ENCODE measurements at places on chromosomes 2 and 18.
A peak's percentile ranks its signal among the peaks of the same experiment; 100 is the strongest.

- DNase-seq = no peak
These were observed 836.9 kb downstream of the MBD2 start for GRCh38 chr18:53387581-53387980.

- peak; percentile 9 for DNase-seq
These were observed 241.3 kb downstream of the PAX3 start for GRCh38 chr2:222057347-222058073.

DNA sequence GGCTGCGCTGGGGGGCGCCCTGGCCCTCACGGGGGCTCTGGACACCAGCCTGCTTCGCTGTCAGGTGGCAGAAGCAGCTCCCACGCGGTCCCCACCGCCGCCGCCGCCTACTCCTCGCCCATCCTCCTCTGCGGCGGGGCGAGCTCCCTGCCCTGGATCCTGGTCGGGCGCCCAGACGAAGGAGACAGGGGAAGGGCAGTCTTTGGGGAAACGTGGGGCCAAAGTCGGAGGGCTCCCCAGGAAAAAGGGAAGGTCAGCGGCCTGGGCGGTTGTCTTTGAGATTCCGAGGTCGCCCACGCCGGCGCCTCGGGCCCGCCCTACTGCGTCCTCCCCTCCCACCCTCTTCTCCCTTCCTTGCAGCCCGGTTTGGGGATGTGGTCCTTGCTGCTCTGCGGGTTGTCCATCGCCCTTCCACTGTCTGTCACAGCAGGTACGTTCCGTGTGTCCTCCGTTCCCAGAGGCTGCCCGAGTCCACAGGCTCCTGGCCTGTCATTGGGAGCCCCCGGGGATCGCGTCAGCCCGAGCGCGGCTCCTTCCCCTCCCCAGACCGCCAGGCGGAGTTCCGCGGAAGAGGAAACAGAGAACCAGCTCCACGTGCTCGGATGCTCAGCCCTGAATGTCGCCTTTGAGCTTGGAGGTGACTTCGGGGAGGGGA is 800 bp downstream of the IL1RL2 start:
- peak; percentile 72 for DNase-seq

DNA sequence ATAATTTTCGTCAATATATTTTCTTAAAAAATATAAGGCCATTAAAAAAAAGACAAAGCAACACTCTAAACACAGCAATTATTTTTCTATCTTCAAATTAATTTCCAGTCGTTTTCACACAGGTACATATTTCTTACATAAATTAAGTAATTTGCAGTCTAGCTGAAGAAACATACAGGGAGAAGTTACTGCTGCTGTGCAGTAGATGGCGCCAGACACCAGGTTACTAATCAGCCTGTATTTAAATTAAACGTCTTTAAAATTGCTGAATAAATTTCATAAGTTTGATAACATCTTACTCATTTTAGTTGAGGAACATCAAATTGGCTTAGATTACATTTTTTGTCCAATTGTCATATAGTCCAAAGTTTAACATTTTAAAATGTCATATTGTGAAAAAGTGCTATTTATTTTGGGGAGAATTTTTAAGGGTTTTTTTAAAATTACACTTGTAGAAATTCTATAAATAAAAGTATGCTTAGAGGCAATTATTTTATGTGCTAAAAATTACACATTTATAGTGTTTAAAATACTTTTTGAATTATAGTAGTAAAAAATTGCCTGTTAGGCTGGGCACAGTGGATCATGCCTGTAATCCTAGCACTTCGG is 88.4 kb downstream of the PMAIP1 start:
- DNase-seq = peak; percentile 56

DNA sequence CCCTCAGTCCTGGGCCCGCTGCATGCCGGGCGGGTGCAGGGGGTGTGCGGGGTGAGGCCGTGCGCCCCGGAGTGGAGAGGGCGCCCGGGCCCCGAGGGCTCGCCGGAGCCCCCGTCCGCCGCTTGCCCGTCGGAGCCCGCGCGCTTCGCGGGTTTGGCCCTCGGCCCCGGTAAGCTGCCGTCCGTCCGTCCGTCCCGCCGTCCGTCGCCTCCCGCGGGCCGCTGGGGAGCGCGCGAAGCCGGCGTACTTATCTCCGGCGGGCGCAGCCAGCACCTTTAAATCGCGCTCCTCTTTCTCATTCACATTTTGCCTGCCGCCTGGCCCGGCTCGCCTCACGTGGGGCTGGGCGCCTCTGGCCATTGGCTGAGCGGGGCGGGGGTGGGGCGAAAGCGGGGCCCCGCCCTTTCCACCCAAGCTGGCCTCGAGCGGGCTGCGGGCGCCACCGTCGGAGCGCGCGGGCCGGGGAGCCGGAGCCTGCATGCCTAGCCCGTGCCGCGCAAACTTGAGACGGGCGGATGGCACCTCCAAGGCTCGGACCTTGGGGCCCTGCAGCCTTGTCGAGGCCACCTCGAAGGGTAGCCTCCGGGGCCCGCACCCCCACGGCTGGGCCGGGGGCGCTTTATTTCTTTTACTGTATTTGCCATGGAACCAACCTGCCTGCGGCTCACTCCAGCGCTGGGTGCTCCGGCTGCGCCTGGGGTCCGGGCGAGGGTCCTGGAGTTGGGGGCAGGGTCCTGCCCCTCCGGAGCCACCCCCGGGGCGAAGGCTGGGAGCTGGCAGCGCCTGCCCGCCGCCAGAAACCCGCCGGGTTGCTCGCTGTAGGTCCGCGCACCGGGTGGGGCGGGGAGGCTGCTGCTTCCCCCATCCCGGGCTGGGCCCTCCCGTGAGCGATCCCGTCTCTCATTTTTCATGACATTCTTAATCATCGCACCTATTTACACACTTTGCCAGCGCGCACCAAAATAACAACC is at the start of gene GBX2:
TSS of gene GBX2 (minus strand) at position 277 of the 971 bp plus-strand sequence. CDS start 415 bp downstream, outside the sequence.
- DNase-seq = no peak

DNA sequence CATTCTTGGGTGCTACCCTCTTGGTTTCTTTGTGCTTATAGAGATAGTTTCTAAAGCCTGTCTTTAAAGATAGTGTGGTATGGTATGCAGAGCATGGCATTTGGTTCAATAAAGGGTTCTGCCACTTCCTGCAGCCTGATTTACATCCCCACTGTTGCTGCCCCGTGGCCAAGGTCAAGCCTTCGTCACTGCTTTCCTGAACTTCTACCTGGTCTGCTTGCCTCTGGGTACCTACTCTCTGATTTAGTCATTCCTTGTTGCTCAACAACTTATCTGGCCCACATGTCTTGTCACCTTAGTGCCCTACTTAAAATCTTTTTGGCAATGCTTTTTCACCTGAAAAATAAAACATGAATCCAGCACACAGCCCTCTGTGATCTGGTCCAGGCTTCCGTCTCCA is 352.9 kb downstream of the LPIN1 start:
- no peak for DNase-seq

GRCh38 chr18:47574966-47575365 is 323.5 kb upstream of the SKOR2 start:
- no peak for DNase-seq

GRCh38 chr2:188201639-188202038 is 90.0 kb upstream of the GULP1 start:
- no peak for DNase-seq

DNA sequence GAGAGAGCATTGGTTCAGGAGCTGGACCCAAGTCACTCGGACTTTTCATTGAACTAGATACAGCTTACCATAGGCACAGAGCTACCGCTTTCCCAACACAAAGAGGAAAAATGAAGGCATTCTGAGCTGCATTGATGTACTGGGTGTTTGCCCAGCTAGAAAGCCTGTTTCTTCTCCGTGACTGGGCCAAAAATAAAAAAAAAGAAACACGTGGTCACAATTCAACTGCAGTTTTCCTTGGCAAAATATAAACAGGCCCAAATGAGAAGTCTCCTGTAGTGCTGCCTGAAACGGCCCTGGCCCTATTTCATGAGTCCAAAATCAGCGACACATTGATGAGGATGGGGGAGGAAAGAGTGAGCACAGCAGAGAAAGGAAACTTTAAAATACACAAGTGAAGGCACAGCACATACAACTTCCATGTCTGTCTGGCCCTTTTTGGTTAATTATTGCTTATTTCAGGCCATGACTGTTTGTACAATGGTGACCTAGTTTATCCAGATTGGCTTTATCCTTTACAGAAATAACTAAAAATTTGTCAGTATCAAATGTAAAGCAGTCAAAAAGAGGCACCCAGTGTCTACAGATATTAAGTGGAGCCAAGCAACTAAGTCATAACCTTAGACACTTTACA is 179.7 kb downstream of the ICOS start:
- no peak for DNase-seq

DNA sequence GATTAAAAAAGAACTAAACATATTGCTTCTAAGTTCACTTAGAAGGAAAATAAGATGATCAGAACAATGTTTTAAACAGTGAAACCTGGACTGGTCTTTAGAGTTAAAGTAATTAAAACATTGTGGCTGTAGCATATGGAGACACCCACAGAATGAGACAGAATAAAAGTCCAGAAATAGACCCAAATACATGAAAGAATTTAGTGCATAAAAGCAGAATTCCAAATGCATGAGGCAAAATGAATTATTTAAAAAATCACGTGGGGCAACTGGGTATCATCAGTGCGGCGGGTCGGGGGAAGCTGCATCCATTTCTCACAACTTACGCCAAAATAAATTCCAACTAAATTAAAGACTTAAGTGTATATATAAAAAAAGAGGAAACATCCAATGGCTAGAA is 12.1 kb downstream of the RNF149 start:
- no peak for DNase-seq

- DNase-seq = no peak
These were observed 238.5 kb downstream of the HNMT start for GRCh38 chr2:138202762-138203161.

DNA sequence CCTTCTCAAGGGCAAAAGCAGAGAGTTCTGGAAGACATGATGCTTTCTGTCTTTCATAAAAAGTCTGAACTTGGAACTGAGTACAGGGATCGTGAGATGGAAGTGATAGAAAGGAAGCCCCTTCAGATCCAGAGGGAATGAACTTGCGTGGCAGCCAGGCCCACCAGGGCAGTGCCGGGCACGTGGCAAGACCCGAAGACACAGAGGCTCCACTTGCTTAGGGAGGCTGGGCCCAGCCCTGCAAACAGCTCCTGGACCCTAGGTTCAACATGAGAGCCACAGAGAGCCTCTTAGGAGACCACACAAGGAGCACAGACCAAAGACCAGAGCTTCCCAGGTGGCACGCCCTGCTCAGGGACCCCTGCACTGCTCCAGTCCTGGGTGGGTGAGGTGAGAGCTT is 155.4 kb upstream of the SMIM21 start:
- DNase-seq = no peak

GRCh38 chr2:13495051-13495450 is 778.3 kb downstream of the TRIB2 start:
- no peak for DNase-seq

DNA sequence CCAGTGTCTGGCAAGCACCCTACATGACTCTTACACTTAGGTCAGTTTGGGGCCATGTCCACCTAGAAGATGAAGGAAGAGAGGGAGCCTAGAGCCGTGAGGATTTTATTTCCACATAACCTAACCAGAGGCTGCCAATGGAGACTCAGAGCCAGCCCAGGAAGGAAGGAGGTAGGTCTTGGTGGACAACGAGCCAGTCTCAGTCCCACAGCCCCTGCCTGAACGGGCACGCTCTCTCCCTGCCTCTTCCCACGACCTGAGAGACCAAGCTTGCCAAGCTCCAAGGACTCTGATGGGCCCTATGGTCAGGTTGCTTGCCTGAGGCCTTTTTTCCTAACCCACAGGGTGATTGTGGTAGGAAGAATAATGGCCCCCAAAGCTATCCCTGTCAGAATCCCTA is 188.4 kb downstream of the TFCP2L1 start:
- DNase-seq = no peak

GRCh38 chr2:143682436-143683055 is 553.3 kb downstream of the ARHGAP15 start:
- no peak for DNase-seq

DNA sequence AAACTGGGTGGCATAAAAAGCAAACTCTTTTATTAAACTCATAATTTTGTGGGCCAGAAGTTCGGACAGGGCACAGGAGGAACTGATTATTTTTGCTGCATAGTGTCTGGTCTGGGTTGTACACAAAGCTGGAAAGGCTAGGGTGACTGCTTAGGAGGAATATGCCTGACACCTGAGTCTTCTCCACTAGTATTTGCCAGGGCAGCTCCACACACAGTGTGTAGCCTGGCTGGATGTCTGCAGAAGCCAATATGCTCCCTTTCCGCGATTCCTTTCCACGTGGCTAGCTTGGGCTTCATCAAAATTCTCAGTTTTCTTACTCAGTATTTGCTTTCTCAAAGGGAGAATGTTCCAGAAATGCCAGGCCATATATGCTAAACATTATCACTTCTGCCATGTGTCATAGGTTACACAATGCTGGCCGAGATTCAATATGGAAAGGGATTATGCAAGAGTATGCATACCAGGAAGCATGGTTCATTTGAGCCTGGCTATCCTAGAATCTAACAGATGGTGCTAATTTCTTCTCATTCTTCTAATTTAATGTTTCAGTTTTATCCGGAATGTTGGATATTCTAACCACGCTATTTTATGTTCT is 142.7 kb upstream of the DOK6 start:
- no peak for DNase-seq

- no peak for DNase-seq
These were observed 128.6 kb upstream of the ZSWIM2 start for GRCh38 chr2:186977433-186978045.

- no peak for DNase-seq
These were observed 16.5 kb downstream of the ELMOD3 start for GRCh38 chr2:85371045-85371444.

- no peak for DNase-seq
These were observed 139.7 kb downstream of the ROCK1 start for GRCh38 chr18:20971886-20972267.

DNA sequence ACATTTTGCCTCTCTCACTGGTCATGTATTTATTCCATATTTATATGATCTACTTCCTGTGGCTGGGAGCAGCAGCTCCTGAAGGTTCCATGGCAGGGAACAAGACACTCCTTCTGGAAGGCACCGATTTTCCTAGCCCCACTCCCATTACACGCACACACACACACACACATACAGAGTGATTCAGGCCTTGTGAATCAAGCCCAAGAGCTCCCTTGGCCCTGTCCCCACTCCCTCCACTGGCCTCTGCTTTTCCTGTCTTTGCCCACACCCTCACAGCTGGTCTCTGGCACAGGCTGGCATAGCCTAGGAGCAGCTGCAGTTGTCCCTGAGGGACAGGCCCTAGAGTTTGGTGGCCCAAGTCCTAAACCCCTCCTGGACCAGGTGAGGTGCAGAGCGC is 201.7 kb downstream of the NAPG start:
- DNase-seq = no peak

- DNase-seq = peak; percentile 18
These were observed 84.0 kb downstream of the RTN4 start for GRCh38 chr2:54966165-54966832.

- no peak for DNase-seq
These were observed 9.8 kb upstream of the PAPOLG start for GRCh38 chr2:60746318-60746717.

Measured in CD4-positive, alpha-beta T cell treated with Interleukin-4 for 1 hour (primary cell).